ENCODE measurements at places on chromosomes 3 and 15. TPM values are rescaled to one million over a fixed set of nuclear protein-coding genes. Genes with fewer than 3 reads are reported as not detected.

The RAB6B gene
- 14.5 TPM for total RNA-seq

The GMPPB gene
- 56.7 TPM for total RNA-seq

The PLA2G4E gene
- not detected for total RNA-seq

The IFT122 gene
- total RNA-seq, result 29.5 TPM

The RHOV gene
- not detected for total RNA-seq

GRCh38 chr3:124084022-124084881, 92.3 kb upstream of the ROPN1 start:
- no peak for DNase-seq

GRCh38 chr15:38668898-38669391, 104.3 kb upstream of the RASGRP1 start:
- DNase-seq, result no peak

DNA sequence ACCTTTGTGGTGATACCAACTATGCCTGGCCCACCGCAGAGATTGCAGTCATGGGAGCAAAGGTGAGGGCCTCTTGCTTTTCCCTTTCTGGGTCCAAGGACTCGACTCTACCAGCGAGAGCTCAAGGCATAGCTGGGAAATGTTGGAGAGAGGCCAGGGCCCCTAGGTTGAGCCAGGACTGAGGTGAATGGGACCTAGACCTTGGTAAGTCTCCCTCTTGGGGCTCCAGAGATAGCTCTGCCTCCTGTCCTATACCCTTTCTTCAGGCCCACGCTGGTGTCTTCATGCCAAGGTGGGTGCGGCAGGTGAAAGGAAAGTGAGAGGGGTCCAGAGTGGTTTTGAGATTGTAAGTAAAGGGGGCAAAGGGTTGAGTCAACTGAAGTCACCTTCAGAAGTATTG, 77.5 kb downstream of the PCCB start:
- DNase-seq, result no peak

- DNase-seq, result no peak
Observed at GRCh38 chr15:101309436-101310160, 14.6 kb upstream of the SNRPA1 start.

DNA sequence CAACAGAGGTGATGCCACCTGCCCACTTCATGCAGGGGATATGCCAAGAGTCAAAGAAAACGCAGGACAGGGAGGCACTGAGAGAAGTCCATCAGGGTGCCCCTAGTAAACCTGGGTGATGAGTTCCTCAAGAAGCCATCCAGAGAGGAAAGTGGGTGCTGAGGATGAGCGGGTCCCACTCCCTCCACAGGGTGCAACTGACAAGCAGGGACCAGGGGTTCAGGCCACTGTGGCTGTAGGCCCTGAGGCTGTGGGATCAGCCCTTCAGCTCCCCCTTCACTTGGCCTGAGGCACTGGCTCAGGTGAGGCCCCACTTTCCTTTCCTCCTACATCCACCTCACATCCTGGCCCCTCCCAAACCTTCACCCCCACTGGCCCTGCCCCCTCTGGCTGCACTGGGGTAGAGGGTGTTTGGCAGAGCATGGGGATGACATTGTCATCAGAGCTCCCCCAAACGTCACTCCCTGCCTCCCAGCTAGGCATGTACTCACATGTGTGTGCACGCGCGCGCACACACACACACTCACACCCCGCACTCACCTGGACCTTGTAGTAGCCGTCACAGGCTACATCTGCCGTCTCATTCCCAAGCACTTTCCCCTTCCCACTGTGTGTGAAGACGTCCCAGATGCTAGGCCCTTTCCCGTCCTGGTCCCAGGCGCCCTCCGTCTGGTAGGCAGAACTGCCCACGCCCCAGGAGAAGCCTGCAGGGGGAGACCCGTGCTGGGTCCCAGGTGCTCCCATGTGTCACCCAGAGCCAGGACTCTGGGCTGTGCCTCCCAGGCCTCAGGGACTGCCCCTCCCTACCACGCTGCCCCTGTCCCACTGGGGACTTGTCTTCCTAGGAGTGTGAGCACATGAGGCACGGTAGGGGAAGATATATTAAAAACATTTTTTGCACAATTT, 1.4 kb downstream of the LCTL start:
- no peak for DNase-seq

DNA sequence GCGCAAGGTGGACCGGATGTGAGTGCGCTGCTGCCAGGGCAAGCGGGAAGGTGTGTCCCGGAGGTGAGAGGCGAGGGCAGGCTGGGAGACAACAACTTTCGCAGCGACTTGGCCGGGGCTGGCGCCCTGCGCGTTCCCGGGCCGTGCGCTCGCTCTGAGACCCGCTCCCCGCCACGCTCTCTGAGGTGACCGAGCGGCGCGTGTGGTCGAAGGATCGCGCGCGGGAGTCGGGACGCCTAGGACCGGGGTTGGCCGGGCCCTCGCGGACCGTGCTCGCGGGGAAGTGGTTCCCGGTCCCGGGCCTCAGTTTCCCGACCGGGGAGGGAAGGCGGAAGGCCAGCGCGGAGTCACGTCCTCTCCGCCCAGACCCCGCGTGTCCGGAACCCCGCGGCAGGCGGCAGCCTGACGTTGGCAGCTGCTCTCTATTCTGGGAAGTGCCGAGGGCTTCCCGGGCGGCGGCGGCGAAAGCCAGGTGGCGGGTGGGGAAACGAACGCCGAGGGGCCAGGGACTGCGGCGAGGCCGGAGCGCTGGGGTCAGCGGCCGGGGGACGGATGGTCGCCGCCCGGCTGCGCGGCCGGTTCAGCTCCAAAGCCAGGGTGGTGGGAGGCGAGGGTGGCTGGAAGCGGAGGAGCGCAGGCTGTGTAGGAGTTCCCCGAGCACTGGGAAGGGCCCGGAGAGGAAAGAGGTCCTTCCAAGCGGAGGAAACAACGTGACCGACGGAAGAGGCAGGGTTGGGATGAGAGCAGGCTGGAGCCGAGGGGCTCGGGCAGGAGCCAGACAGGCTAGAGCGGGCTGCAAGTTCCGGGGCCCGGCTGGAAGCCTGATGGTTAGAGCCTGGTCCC, 1.0 kb upstream of the IGF2BP2 start:
- peak; percentile 60 for DNase-seq

DNA sequence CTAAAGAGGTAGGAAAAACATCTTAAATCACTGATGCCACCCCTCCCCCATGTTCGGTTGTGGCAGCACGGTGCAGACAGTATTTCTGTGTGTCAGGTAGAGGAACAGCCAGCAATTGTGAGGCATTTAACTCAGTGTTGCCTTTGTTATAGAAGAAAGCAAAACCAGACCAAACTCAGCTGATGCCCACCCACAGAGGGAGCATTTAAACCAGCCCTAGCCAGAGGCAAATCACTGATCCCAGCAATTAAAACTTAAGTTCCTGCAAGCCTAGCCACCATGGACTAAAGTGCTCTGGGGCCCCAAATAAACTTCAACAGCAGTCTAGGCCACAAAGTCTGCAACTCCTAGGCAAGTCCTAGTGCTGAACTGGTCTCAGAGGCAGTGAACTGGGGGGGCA, 94.5 kb downstream of the CFAP20DC start:
- DNase-seq, result no peak

DNA sequence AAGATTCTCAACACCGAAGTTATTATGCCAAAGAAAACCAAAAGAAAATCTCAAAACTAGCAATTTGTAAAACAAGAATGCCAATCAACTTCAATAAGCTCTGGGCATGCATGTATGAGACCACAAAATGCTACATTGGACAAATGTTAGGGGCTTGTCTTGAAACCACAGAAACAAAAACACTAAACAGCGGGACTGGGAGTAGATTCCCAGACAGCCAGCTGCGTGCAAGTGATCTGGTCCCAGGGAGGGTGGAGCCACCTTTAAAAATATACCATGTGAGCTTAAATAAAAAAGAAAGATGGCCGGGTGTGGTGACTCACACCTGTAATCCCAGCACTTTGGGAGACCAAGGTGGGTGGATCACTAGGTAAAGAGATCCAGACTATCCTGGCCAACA, 163.6 kb upstream of the PRICKLE2 start:
- DNase-seq, result no peak

DNA sequence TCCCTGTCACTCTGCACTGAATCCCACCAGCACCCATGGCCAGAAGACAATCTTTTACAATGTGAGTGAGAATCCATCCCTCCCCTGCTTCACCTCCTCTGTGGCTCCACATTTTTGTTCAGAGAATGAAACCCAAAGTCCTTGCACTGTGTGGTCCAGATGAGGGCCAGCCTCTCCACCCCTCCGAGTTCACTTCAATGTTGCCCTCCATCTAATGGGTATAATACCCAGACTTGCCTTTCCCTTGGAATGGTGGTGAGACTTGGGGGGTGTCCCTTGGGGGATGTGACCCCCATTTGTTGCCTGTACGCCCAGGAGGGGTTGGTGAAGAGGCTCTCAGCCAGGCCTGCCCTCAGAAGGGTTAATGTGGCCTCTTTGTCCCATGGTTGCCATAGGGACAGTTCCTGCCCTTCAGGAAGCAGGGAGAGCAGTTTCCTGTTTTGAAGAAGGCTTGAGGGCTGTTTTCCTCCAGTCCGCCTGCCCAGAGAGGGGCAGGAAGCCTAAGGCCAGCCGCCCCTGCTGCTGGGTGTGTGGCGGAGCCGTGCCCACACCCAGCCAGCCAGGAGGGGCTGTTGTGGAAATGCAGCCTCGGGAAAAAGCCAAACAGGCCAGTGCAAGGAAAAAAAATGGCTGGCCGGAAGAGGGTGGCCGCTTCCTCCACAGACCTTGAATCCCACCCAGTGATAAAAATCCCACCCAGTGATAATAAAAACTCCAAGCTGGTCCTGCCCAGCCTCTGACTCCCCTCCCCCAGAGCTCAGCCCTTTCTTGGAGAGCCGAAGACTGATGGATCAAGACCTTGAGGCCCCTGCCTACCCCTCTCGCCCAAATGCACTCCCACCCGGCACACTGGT, 14.6 kb upstream of the FGD5 start:
- no peak for DNase-seq

DNA sequence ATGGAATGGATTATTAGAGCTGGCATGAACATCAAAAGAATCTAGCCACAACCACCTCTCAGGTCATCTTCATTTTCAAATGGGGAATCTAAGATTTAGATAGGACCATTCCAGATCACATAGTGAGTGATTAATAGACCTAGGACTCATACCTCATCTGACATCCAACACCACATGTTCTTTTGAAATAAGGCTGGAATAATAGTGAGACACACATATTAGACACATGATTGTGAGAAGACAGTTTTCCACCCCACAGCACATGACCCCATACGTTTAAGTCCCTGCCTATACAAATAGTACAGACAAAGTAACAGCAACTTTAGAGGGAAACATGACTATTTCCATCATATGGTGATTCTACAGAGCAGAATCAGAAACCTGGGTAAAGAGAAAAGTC, 344.7 kb upstream of the TPRG1 start:
- no peak for DNase-seq

- DNase-seq, result peak; percentile 94
Observed at GRCh38 chr3:15268033-15268631, 62.1 kb downstream of the CAPN7 start.

- no peak for DNase-seq
Observed at GRCh38 chr3:141414800-141415462, 46.6 kb downstream of the ZBTB38 start.

GRCh38 chr3:112489674-112490479, 9.4 kb downstream of the BTLA start:
- DNase-seq, result no peak

DNA sequence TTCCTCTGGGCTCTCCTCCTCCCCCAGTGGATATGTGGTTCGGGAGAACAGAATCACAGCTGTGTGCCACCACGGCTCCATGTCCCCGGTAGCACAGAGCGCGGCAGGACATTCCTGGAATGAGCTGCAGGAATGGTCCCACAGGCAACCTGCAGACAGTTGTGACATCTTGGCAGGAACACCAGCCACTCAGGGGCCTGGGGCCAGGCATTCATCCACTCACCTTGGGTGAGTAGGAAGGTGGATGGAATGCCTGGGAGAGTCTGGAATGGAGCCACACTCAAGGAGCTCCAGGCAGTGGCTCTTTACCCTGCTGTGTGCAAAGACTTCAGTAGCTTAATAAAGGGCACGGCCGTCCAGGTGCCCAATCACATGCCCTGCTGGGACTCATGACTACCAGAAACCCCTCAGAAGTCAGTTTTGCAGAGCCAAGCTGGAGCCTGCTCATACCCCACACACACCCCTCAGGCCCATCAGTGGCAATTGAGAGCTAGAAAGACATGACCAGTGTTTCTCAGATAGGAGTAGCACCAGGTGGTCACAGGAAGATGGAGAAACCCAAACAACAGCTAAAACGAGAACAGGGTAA, 117.3 kb upstream of the PRR20G start:
- no peak for DNase-seq

GRCh38 chr3:129054605-129055104, 5.9 kb upstream of the GP9 start:
- DNase-seq, result no peak

DNA sequence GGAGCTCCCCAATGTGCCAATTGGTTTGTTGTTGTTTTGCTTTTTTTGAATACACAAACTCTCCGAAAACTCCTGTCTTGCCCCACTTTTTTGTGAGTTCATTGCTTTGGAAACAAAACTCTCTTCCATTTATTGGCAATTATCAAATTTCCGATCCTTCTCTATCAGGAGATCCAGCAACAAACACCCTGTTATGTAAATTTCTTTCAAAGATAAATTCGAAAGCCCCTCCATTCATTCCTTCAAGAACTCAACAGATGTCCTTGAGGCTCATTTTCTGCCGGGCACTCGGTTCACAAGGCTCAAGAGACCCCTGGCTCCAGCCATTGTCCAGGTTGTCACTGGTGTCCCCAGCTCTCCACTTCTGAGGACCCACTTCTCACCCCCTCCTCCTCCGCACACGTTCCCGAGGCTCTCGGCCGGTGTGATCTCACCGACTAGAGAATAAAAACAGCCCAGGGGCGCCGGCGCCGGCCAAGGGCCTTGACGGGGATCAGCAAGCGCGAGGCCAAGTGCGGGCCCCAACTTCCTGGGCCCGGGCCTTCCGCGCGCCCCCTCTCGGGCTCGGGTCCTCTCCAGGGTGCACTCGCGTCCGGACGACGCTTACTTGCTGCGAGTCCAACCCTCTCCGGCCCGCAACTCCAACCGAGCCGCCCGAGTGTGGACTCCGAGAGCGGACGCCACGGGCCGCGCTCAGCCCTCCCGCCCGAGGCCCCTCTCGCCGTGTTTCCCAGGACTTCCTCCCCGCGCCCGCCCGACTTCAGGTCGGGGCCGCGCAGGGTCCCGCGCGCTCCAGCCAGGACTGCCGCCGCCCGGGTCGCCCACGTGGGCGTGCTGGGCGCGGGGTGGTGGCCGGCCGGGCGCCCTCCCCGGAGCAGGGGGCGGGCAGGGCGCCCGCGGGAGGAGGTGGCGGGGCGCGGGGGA, 533 bp upstream of the SMAD3 start:
- peak; percentile 63 for DNase-seq

- no peak for DNase-seq
Observed at GRCh38 chr15:28060005-28060404, 39.1 kb downstream of the OCA2 start.

- no peak for DNase-seq
Observed at GRCh38 chr3:11635680-11636393, 7.9 kb downstream of the VGLL4 start.

DNA sequence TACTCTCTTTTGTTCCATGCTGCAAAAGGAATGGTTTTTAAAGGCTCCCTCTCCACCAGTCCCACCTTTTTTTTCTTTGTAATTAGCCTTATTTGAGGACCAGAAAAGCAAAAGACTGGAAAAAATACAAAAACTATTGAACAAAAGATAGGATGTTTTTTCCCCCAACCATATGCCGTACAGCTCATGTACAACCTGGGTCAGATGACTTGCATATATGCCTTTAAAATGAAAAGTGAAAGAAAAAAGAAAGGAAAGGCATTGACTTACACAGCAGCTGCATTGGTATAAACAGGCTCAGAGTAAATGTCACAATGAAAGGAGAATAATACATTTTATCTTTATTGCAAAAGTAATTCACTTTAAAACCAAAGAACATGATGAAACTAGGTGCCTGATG, 69.5 kb upstream of the CMC1 start:
- no peak for DNase-seq

All from adrenal gland (tissue), 19 donors.